PC-9 (cell line): ENCODE measurements at places on chromosomes 13 and 19.

DNA sequence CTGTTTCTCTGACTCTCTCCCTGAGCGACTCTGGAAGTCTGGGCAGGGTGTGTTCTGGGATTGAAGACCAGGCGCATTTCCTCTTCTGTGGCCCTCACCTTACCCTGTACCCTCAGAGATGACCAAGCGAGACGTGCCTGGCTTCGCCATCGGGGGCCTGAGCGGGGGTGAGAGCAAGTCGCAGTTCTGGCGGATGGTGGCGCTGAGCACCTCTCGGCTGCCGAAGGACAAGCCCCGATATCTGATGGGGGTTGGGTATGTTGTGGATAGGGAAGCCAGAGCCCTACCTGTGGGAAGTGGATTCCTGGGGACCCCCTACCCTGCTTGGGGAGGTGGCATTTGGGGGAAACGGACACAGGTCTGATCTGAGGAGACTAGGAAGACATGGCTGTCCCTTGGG is 5.8 kb upstream of the DNM2 start:
- no peak for DNase-seq

DNA sequence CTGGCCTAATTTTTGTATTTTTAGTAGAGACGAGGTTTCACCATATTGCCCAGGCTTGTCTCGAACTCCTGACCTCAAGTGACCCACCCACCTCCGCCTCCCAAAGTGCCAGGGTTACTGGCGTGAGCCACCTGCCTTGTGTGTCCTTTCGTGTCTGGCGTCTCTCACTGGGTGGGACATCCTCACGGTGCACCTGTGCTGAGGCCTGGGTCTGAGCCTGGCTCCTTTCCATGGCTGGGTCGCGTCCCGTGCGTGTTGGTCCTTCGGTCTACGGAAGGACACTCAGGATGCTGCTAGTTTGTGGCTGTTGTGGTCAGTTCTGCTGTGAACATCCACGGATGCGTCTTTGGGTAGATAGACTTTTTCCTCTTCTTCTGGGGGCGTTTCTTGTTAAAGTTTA is 19.6 kb downstream of the PIAS4 start:
- no peak for DNase-seq

- peak; percentile 68 for DNase-seq
Measured at GRCh38 chr19:43476606-43477005, 11.2 kb upstream of the LYPD3 start.

GRCh38 chr13:102900193-102900608 is 54.4 kb downstream of the ERCC5 start:
- DNase-seq = no peak

- no peak for DNase-seq
Measured at GRCh38 chr13:76231522-76232167, 595.5 kb downstream of the LMO7 start.

- no peak for DNase-seq
Measured at GRCh38 chr13:33493672-33494365, 208.3 kb upstream of the STARD13 start.

GRCh38 chr13:20776751-20777150 is 3.0 kb upstream of the EEF1AKMT1 start:
- no peak for DNase-seq

DNA sequence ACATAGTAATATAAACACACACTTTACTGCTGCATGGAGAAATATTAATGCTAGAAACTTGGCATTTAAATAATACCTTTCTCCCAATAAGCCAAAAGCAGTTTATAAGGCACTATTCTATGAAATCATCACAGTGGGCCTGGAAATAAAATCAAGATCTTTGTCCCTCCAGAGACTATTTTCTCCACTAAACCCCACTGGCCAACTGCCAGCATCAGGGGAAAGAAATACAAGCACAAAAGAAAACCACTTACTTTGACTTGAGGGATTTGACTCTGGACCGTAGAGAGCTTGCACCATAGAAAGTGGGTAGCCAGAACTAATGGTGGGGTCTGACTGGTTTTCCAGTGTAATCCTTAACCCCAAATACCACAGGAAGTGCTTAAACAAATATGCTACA is 71.9 kb downstream of the DCLK1 start:
- DNase-seq = no peak

DNA sequence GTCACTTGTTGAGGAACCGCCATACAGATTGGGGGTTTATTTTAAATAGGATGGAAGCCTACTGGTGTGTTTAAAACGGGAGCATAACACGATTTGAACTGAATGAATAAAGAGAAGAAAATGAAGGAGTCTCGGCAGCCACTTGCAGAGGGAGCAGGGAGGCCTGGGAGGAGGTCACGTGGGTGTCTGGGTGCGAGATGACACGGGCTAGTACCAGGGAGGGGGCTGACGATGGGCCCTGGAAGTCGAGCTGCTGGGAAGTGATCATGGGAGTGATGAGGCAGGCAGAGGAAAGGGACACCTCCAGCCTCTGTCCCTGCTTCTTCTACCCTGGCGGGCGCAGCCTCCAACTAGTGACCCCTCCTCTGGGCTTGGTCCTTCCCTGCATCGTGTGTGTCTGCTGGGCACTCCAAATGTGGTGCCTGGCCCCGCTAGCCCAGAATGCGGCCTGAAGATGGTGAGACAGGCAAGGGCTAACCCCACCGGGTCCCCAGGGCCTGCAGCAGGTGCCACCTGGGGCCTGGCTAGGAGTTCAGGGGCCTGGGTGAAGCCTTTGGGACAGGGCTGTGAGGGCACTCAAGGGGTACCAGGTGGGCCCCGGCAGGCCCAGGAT is 35.5 kb downstream of the CRTC1 start:
- no peak for DNase-seq

DNA sequence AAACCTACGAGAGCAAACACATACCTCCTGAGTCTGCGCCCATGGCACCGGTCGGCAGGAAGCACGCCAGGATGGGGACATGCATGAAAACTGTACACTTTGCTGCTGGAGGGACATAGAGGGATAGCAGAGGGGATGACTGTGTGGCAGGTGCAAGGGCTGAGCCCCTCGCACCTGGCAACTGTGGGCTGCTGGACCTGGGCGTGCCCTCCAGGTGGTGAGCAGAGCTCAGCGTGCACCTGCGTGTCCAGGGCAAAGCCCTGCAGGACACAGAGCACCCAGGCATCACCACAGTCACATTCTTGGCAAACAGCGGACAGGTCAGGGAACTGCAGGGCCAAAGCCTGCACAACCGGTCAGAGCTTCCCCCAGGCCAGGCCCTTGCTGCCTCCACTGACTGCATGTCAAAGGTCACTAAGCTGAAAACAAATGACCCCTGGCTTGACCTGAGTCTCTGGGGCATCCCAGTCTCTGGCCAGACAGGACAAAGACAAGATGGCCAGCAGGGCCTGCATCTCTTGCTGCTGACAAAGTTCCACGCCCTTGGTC is 9.0 kb upstream of the ISYNA1 start:
- DNase-seq = peak; percentile 82

DNA sequence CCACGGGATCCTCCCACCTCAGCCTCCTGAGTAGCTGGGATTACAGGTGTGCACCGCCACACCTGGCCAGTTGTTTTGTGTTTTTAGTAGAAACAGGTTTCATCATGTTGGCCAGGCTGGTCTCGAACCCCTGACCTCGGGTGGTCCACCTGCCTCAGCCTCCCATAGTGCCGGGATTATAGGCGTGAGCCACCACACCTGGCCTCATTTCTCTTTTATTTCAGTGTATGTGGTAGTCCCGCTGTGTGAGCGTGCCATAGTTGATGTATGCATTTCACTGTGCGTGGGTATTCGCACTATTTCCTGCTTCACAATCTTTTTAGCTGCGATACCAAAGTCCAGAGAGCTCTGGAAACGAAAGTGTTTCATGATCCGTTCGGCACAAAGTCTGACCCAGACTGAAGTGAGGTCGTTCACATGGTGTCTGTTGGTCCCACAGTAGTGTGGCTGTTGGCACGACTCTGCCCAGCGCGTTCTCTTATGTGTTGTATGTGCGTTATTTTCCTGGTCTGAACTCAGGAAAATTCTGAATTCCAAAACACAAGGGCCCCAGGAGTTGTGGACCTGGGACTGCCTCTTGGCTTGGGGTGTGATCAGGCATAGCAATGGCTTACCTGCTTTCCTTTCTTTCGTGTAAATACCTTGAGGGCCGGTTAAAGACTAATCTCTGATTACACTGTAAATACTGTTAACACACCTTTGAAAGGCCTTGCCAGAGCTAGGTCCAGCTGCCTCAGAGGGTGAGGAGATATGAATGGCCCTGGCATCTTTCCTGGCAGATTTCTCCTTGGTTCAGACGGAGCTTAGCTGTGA is 8.6 kb downstream of the EPN1 start:
- DNase-seq = no peak

DNA sequence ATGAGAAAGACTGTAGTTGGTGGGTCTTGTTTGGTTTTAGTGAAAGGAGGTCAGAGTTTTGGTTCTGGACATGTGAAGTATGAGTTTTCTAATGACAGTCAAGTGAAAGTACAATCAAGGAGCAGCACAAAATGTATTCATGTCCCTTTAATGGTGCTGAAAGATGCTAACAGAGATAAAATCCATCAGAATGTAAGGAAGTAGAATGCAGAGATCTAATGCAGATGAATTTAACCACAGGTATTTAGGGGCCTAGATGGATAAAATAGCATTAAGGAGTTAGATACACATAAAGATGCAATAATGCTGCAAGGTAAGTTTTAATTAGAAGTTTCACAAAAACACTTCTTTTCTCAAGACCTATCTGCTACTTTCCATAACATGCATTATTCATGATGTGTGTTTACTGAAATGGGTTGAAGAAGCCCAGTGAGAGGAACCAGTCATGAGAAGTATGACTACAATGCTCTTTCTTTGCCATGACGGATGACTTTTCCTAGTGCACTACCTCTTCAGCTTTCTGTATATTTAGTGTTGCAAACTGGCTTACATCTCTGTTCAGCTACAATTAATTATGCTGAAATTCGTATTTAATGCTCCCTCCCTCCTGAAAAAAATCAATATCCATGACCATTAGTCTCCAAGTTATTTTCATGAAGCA is 222.9 kb upstream of the HTR2A start:
- DNase-seq = no peak

GRCh38 chr13:33206425-33206824 is 79.1 kb downstream of the STARD13 start:
- DNase-seq = no peak

DNA sequence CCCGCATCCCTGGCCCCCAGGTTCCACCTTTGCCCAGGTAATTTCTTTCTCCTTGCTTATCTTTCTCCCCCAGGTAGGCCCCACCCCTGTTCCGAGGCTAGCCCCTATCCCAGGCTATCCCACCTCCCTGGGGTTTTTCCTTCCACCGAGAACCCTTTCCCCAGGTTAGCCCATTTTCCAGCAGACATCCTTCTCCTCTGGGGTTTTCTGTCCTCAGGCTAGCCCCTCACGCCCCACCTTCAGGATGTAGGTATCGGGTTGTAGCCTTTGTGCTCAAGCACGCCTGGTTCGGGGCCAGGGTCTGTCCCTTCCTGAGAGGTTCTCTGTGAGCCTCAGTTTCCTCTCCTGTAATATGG is 837 bp downstream of the FSD1 start:
- no peak for DNase-seq

DNA sequence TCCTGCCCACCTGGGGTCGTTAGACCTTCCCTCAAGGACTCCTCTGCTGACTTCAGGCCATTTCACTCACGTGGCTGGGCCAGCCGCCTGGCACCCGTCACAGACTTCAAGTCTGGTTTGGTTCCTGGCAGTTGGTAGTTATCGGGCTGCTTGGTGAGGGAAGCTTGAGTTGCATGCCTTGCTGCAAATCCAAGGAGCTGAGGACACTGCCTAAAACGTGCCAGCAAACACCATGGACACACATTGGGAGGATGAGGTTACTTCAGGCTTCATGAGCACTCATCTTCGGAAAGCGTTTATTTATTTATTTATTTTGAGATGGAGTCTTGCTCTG is 2.6 kb downstream of the GPI start:
- no peak for DNase-seq
